ENCODE measurements at places on chromosomes 3 and 15.

- DNase-seq = no peak
Observed at GRCh38 chr15:87632364-87632763, 624.2 kb downstream of the NTRK3 start.

GRCh38 chr15:57084192-57084591 lies 165.7 kb downstream of the TCF12 start:
- no peak for DNase-seq

GRCh38 chr15:90451053-90451850 lies 63.2 kb downstream of the IQGAP1 start:
- DNase-seq = peak; percentile 84

DNA sequence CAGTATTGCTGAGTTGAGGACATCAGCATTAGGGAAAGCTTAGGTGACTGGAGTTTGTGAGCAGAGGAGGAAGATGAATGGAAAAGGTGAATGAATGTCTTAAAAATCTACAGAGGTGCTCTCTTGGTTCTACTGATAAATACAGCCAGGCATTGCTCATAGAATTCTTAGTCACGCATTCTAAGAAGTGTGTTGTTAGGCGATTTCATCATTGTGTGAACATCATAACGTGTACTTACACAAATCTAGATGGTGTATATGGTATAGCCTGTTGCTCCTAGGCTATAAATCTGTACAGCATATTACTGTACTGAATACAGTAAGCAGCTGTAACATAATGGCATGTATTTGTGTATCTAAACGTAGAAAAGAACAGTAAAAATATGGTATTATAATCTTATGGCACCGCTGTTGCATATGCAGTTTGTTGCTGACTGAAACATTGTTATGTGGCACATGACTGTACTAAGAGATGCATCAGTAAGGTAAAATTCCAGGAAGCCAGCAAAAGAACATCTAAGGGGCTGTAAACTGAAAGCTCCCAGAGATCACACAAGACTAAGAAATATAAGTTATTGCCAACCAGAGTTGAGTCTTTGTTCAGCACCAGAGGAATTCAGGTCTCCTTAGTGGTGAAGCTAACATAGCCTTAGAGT lies 42.9 kb upstream of the ASB14 start:
- DNase-seq = no peak

- peak; percentile 87 for DNase-seq
Observed at GRCh38 chr3:39644176-39644575, 165.2 kb upstream of the MYRIP start.

DNA sequence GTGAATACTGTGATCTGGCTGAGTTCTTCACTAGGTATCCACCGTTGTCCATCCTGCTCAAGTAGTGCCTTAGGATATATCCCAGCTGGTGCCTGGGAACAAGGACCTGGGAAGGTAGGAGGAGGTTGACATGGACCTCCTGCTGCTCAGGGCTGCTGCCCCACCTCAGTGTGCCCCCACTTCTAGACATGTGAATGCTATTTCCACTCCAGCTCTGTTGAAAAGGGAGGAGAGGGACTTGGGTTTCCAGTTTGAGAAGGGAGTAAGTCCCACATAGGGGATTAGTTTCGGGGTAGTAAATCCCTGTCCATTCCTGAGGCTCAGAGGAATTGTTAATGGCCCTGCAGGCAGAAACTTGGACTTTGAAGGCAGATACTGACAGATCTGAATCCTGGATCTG lies 32.9 kb upstream of the ETV5 start:
- no peak for DNase-seq

GRCh38 chr15:87263871-87264270 lies 992.7 kb downstream of the NTRK3 start:
- peak; percentile 1 for DNase-seq
